ENCODE measurements at places on chromosomes 7 and 10.

DNA sequence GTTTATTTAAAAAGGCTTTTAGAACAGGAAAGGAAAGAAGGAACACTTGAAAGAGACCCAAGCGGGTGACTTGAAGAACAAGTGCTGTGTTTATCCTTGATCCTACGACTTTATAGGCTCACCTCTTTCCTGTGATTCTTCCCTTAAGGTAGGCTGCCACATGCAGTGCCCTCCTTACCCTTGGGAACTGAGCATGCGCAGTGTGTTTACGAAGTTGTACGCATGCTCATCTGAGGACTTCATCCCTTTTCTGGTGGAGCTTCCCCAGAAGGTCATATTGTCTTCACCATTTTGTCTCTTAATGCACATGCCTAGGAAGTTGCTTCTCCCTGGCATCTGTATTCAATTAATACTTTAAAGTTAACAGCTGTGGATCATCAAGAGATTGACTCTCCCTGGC lies 49.9 kb upstream of the VOPP1 start:
- no peak for DNase-seq

GRCh38 chr10:68385740-68386139 lies 21.3 kb downstream of the RUFY2 start:
- DNase-seq: no peak

- peak; percentile 47 for DNase-seq
These were observed 564.1 kb downstream of the ATRNL1 start for GRCh38 chr10:115657161-115657860.

DNA sequence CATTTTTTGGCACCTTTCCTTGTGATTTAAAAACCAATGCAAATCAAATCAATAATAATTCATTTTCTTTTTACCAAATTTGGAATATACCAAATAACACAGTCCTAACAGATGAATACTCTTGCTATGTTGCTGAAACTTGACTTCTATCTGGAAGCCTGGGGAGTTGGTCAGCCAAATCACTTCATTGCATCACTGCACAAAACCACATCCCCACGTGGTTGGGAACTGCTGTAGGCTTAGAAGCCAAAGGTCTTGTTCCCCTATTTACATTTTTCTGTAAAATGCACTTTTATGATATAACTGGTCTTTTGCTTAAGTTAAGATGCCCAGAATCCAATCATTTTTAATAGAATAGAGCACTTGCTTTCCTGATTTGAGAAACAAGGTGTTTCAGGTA lies 15.2 kb downstream of the GPR85 start:
- DNase-seq: no peak

DNA sequence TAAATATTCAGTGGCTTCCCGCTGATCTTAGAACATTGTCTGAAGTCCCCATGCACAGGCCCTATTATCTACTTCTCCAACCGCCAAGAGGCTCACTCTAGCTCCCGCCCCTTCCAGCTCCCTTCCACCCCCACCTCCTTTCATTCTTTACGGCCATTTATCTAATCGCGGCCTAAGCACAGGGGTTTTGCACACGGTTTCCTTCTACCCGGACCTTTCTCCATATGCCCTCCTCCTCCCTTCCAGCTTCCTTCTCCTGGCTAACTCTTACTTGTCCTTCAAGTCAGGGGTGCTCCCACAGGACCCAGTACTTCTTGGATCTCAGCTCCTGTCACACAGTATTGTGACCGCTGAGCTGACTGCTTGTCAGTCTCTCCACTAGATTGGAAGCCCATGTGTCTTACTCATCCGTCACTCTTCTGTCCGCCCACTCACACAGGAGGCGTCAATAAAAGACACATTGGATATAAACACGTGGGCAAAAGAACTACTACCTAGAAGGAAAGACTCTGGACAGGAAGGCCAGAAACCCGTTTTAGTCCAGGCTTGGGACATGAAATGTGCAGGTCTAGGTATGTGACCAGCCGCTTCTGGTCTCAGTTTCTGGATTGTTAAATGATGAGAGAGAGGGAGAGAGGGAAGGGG lies 20.2 kb upstream of the HPS1 start:
- no peak for DNase-seq

GRCh38 chr7:30863706-30864035 lies 48.0 kb upstream of the AQP1 start:
- DNase-seq: no peak

DNA sequence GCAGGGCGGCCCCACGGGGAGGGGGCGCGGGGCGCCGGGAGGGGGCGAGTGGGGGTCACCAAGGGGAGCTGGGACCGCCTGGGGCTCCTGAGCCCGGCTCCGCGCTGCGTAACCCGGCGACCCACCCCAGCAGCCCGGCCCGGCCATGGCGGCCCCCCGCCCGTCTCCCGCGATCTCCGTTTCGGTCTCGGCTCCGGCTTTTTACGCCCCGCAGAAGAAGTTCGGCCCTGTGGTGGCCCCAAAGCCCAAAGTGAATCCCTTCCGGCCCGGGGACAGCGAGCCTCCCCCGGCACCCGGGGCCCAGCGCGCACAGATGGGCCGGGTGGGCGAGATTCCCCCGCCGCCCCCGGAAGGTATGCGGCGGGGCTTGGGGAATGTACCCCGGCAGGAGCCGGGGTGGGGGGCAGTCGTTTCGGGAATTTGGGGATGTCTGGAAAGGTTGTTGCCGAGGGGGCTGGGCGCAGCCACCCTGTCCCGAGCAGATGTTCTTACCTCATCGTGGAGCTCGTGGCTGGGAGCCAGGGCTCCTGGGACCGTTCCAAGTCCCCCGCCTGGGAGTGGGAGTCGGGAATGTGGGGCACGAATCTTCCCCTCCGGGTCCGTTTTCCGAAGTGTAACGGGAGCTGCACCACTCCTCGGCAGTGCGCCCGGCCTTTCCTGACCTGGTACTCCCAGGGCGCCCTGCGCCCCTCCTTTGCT lies 431 bp downstream of the ZYX start:
- no peak for DNase-seq

- DNase-seq: no peak
These were observed 107.5 kb downstream of the ELMO1 start for GRCh38 chr7:37341033-37341630.

DNA sequence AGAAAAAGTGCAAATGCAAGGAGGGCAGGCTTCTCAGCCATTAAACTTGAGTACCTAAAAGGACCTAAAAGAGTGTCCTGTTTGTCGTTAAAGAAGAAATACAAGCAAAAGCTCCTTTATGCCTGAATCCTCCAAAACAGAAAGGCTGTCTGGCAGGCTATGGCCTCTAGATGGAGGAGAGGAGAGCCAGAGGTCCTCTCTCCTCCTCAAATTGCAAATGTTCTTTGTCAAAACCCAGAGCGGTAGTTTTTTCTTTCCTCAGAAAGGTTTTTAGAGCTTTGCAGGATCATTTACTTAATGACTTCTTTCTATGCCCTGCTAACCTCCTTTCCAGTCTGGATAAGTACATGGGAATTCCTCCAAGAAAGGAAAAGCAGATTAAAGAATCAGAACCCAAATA lies 1.9 kb upstream of the SORCS1 start:
- no peak for DNase-seq

GRCh38 chr10:97163781-97164501 lies 21.8 kb downstream of the SLIT1 start:
- DNase-seq: no peak

DNA sequence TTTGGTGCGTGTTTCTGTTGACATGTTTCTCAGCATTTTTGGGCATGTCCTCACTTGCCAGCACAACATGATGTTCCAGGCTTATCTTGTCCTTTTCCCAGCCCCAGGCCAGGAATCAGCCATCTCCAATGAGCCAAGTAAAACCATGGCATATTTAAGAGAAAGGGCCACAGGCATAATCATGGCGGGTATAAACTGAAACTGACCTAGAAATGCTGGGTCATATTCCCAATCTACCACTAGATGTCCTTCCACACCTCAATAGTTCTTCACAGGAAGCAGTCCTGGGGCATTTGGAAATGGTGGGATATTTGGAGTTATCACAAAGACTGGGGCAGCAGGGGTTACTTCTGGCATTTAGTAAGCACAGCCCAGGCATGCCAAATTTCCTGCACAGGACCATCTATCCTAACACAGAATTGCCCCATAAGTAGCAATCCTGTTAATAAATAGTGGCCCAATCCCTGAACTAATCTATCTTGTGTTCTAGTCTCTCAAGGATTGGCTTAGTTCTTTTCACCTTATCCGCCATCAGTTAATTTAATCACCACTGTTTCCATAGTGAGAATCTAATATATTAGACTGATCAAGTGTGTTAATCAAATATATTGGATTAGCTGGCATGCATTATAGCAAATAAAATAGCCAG lies 101.6 kb downstream of the NPSR1 start:
- DNase-seq: peak; percentile 51

GRCh38 chr7:99562832-99563231 lies 4.4 kb downstream of the ZNF655 start:
- DNase-seq: peak; percentile 92

- no peak for DNase-seq
These were observed 1360.6 kb upstream of the LRRTM3 start for GRCh38 chr10:65565246-65565645.

DNA sequence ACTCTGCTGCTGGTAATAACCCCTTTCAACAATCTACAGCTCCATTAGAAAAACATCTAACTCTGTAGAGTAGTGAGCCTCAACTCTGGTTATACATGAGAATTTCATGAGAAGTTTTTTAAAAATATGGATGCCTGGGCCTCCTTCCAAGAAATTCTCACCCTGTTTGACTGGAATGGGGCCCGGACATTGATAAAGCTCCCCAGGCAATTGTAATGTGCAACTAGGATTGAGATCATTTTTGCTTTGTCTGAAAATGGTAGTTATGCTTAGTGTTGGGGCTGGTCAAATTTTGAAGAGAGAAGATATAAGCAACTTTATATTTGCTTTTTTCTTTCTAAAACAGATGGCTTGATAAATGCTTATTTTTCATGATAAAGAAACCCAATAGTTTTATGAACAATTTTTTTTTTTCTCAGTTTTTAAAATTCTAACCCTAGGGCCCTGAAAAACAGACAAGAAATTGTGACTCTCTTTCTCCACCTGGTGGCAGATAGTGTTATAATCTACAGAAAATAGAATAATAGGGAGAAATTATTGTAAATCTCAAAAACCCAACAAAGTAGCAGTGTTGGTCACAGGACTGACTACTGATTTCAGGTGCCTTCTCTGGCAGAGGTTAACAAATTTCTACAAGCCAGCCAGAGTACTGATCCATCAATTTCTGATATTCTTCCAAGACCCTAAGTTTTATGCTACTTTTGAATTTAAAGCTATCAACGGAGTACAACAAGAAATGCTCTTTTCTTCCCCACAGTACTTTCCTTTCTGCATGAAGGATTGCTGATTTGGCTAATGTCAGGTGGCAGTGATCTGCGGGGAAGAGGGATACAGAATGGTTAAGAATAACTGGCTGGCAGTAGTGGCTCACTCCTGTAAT lies 174.8 kb downstream of the DKK1 start:
- DNase-seq: peak; percentile 47

DNA sequence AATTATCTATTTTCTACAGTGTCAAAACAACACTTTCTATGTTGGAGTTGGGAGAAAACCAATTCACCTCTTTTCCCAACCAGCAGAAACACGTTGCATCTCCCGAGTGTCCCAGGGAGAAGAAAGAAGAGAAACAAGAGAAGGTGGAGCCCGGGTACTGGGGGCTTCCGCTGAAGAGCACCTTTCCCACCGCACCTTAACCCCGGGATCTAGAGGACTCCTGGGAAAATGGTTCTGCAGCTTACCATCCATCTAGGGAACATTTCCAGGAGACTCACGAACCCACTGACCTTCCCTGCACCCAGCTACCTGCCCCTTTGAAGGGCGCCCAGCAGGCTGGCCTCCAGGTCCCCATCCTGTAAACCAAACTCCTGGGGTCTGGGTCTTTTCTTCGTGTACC lies 346.8 kb downstream of the TCERG1L start:
- DNase-seq: no peak

- no peak for DNase-seq
These were observed 68.0 kb downstream of the HHEX start for GRCh38 chr10:92757711-92758104.

DNA sequence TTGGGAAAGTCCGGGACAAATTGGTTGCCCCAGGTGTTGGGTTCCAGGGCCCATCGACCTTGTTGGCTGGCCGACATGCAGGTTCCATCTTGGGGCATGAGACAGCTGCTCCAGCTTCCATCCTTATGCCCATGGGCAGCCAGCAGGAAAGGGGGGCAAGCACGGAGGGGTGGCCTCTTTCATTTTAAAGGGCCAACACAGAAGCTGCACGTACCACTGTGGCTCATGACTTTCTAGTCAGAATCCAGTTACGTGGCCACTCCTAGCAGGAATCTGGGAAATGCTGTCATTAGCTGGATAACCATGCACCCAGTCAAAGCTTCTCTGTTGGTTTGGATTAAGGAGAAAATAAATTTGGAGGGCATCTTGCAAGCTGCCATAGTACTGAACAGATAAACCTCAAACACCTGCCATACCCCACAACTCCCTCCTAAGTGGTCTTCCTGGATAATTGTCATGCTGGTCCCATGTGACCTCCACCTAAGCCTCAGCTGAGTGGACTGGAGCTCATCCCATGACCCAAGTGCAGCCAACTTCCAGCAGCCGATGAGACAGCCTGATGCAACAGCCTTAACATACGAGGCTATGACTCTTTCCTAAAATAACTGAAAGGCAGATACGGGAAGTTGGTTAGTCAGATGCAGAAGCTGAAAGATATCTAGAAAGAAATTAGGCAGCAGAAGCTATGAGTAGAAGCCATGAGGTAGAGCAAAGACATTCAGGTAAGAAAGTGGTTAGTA lies 21.4 kb upstream of the GSDME start:
- no peak for DNase-seq

DNA sequence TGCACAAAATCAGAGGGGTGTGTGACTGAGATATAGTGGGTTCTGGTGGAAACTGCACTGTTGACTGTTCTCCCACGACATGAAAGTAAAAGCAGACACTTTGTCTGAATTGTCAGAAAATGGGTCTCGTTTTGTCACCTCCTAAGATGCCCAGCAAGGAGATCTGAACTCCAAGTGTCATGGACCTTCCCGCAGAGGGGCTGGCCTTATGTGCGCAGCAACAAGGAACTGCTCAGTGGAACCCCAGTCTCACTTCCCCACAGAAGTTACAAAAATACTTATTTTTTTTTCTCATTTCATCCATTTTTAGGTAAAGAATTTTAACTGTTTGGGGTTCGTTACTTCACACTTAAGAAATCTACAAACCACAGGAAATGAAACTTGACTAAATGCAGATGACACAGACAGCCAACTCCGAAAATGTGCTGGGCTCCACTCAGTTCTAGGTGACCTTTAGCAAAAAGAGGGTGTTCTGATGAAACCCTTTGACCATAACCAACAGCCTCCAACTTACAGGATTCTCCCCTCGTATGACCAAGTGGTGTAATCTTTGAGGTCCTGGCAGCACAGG lies 115.0 kb downstream of the FAM107B start:
- no peak for DNase-seq

DNA sequence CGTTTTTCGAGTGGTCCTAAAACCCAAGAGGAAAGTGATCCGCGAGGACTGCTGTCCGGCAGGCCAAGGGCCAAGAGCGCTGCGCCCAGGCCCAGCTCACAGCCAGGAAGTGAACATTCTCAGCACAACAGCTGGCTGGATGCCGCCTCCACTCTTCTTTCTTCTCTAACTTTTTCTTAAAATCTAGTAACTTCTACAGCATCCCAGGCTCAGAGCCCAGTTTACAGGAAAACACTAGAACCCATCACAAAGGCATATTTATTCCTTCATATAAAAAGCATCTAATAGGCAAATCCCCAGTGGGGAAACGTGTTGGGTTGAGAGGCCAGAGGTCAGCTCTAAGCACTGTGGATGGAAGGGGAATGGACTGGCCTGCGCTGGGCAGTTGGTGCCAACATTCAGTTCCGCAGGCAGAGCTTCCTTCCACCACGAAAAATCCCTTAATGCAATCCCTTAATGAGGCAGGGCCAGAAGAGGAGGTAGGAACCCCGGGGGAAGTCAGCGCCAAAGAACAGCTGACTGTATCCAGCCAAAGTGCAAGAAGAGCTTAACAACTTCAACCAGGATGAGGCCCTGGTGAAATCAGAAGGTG lies 74.8 kb downstream of the ZRANB1 start:
- no peak for DNase-seq

Data from kidney capillary endothelial cell (primary cell).